ENCODE measurements at places on chromosomes 16 and 17.

DNA sequence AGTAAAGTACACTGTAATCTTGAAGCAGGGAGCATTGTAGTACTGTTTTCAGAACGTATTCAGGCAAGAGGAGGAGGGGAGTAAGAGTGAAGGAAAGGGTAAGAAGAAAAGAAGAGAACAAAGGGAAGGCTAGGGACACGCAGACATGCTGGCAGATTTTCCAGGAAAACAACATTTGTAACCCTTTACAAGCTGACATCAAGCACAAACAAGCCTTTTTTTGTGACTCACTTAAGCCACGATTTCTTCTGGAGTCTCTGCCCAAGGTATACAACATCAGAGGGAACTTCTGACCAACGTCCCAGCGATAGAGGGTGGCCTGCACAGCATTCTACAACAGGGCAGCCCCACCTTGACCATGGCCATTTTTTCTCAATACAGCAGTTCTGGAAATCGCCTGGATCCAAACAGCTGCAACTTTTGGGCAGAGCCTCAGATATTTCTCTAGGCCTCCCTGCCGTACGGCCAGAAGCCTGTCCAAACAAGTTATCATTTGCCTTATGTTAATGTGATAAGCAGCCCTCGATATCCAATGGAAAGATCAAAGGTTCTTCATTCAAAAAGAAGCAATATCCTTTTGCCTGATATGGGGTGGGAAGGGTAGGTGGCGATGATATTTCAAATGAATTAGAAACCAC, 247.3 kb downstream of the ZFHX3 start:
- DNase-seq = no peak

DNA sequence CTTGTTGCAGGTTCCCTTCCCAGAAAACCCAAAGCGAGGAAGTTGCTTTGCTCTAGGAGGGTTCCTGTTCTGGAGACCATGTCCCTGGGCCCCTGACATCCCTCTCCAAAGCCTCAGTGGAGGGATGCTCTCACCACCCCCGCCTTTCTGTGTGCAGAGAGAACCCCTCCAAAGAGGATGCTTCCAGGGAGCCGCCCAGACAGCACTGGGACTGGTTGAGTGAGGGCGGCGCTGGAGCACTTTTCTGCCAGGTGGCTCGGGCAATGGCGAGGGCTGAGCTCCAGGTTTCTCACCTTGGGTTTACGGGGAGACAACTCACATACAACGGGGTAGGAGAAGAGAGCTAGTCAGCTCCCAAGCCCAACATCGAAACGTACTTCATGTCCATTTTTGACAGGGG, 7.3 kb downstream of the EMC6 start:
- DNase-seq = no peak

DNA sequence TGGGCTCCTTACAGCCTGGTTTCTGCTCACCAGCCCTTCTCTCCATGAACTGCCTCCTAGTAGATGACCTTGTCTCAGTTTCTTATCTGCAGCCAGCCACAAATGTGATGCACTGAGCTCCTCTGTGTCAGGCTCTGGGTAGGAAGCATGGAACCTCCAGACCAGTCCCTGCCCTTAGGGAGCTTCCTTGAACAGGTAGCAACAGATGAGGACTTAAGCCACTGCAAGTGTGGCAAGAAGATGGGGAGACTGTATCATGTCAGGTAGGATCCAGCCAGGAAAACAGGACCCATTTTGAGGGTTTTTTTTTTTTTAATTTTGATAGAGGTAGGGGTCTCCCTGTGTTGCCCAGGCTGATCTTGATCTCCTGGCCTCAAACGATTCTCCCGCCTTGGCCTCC, 5.3 kb upstream of the MAP3K14 start:
- DNase-seq = no peak

DNA sequence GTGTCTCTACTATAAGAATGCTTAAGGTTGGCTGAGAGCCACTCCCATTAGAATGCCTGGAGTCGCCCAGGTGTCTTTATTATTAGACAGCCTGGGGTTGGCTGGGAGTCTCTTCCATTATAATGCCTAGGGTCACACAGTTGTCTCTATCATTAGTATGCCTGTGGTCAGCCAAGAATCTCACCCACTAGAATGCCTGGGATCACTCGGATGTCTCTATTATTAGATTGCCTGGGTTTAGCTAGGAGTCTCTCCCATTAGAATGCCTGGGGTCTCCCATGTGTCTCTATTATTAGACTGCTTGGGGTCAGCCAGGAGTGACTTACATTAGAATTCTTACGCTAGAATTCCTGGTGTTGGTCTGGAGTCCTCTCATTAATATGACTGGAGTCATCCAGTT, 2255.3 kb downstream of the TP53TG3F start:
- DNase-seq = no peak

DNA sequence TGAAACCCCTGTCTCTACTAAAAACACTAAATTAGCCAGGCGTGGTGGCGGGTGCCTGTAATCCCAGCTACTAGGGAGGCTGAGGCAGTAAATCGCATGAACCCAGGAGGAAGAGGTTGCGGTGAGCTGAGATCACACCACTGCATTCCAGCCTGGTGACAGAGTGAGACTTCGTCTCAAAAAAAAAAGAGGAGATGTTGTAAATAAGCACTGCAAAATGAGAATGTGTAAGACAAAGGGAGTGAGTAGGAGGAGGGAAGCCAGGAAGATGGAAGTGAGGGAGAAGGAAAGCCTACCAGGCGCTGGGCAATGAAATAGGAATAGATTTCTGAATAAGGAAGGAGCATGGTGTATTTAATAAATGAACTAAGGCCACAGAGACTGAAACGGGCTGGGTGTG, 8.7 kb upstream of the PRPF8 start:
- DNase-seq = no peak

GRCh38 chr17:69916761-69917160, 158.3 kb upstream of the KCNJ16 start:
- DNase-seq = no peak

- no peak for DNase-seq
Measured at GRCh38 chr17:48470388-48471034, 40.5 kb upstream of the SKAP1 start.

- no peak for DNase-seq
Measured at GRCh38 chr16:2083876-2084780, 36.3 kb downstream of the TSC2 start.

DNA sequence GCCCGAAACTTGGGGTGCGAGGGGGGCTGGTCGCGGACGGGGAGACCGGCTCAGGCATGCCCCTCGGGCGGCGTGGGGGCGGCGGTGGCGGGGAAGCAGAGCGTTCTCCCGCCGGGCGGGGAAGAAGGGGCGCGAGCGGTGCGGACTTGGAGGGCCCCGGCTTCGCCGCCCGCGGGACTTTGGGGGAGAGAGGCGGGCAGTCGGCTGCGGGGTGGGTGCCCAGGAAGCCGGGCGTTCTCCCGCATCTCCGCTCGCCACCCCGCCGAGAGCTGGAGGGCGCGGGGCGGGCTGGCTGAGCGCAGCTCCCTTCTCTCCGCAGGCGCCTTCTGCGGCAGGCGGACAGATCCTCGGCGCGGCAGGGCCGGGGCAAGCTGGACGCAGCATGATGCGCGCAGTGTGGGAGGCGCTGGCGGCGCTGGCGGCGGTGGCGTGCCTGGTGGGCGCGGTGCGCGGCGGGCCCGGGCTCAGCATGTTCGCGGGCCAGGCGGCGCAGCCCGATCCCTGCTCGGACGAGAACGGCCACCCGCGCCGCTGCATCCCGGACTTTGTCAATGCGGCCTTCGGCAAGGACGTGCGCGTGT, 772 bp downstream of the NTN1 start:
- no peak for DNase-seq
